ENCODE measurements at places on chromosomes 6 and 20.
A peak's percentile ranks its signal among the peaks of the same experiment; 100 is the strongest.

- no peak for DNase-seq
Measured at GRCh38 chr20:3059489-3059888, 11.9 kb upstream of the OXT start.

DNA sequence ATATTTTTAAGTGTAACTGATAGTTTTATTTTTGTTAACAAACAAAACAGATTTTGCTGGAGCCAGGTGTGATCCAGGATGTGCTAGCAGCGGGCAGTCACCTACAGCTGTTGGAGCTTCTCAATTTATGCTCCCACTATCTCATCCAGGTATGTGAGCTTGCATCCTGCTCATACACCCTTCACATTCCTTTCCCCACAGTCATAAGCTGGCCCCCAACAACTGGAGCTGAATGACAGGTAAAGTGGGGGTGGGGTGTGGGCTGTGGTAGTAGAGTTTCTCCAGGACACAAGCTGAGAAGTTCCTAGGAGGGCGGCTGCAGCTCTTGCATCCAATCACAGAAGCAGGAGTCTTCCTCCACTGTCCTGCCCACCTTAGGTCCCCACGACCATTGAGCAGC, 140.1 kb downstream of the KLHL32 start:
- no peak for DNase-seq

DNA sequence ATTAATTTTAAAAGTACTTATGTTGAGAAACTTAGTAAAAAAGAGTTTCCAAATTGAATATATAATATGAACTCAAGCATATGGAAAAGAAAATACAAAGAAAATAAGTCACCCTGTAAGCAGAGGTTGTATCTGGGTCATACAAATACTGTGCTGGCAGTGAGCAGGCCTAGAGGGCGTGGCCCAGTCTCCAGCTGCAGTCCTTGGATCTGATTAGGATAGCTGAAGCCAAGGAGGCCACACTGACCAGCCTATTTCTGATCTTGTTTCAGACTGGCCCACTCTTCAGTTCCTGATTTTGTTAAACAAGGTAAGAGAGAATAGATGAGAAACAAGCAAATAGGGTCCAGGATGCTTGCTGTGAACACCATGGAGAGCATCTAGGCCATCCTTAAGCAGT, 228.8 kb downstream of the EPM2A start:
- DNase-seq = no peak

GRCh38 chr6:3380344-3381232, 76.3 kb downstream of the SLC22A23 start:
- no peak for DNase-seq

DNA sequence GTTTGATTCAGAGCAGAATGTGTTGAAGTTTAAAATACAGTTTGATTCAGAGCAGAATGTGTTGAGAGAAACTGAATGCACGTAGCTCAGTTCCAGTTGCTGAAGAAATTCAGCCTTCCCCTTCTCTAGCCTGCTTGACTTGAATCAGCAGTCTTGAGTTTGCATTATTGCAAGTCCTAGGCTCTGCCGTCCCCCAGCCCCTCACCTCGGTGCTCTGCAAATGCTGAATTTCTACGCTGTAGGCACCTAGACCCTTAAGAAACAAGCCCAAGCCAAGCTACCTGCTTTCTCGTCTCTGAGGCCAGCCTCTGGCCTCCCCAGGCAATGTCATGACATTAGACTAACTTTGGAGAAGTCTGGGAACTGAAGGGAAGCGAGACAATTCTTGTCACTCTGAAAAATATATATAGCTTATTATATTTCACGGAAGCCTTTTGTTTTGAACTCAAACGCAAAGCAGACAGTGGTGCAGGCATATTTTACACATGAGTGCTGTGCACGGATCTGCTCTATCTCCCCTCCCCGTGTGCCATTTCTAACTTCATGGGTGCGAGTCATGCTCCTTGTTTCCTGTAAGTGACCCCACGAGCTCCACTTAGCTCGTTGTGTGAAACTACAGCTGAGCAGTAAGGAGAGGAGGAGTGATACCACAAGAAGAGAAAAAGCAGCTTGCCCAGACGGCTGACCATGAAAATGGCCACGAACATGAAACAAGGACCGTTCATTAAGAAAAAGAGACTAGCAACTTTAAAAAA, 71.4 kb upstream of the DUSP22 start:
- no peak for DNase-seq

- peak; percentile 29 for DNase-seq
Measured at GRCh38 chr6:7035837-7036249, 71.9 kb upstream of the RREB1 start.

GRCh38 chr6:152118678-152119077, 311.2 kb downstream of the ESR1 start:
- DNase-seq = no peak

- DNase-seq = peak; percentile 71
Measured at GRCh38 chr6:149478631-149479314, 6.0 kb downstream of the ZC3H12D start.

GRCh38 chr20:56223352-56223751, 25.2 kb upstream of the MC3R start:
- no peak for DNase-seq

GRCh38 chr6:13292774-13293173, 35.6 kb downstream of the TBC1D7 start:
- DNase-seq = no peak

DNA sequence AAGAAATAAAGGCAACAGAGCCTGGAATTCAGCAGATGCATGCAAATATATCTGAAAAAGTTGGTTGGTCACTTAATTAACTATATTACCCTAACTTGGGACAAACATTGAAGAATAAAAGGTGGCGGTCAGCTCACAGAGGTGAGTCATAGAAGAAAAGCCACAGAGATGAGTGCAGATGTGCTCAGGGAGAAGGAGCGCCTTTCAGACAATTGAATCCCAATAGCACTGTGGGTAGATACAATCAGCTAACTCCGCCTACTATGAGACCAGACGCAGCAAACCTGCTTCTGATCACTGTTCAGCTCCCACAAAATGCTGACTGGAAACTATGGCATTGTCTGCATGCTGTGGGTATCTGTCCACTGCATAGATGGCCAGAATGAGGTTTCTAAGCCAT, 447.8 kb downstream of the PTPRT start:
- DNase-seq = no peak

DNA sequence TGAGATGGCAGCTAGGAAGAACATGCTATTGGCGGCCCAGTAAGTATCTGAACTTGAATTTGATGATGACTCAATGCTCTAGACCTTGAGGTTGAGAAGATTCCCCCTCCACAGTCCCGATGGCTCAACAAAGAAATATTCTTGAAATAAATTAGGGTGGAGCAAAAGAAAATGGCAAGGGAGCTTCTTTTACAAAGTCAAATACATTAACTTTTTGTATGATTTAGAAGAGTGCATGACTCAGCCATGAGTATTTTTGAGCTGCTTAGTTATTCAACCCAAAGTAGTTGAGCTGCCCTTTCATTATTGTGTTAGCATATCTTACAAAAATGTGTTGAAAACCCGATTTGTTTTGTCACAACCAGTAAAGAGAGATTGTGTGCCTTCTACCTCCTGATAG, 7.6 kb downstream of the TFAP2C start:
- no peak for DNase-seq

DNA sequence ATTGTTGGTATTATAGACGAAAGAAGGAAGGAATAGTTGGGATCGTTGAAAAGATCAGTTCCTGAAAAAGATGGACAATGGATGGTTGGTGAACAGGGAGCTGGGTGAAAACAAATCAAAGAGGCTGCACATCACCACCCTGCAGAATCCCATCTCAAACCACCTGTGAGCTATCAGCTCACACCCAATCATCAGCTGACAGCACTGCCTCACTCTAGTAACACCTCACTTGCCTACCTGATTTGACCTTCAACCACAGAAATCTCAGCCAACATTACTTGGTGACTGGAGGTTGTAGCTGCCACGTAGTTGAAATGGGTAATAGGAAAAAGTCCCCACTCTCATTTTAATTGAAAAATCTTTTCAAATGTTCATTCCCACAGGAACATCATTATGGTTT, 101.8 kb upstream of the DST start:
- DNase-seq = no peak

DNA sequence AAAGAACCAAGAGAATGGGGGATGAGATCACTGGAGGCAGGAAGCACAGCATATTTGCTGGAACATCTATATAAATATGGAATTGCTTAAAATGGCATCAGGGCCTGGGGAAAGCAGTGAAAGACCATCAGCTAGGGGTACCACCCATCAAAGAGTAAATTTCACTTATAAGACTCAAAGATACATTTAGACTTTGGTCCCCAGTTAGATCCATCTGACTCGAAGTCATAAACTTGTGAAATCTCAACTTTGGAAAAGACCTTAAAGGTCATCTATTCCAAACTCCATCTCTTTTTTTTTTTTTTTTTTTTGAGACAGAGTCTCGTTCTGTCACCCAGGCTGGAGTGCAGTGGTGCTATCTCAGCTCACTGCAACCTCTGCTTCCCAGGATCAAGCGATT, 109.8 kb downstream of the UNC5CL start:
- DNase-seq = no peak

DNA sequence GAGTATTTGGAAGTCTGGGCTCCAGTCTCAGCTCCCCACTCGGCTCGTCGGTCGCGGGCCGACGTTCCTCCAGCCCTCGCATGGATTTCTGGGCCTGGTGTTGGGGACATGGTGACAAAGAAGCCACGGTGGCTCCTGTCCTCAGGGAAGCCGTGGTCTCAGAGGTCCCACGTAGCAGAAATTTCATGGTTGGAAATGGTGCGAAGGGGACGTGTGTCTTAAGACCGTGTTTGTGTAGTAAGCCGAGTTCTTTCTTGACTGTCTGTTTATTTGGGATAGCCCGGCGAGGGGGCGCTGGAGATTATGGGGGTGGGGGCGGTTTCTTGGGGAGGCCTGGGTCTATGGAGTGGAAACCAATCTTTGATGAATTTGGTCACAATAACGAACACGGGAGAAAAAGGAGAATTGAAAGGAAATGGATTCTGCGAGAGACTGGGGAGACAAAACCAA, 23.5 kb upstream of the MAP3K7 start:
- DNase-seq = peak; percentile 34

GRCh38 chr20:1861347-1861976, 33.7 kb upstream of the SIRPA start:
- no peak for DNase-seq

DNA sequence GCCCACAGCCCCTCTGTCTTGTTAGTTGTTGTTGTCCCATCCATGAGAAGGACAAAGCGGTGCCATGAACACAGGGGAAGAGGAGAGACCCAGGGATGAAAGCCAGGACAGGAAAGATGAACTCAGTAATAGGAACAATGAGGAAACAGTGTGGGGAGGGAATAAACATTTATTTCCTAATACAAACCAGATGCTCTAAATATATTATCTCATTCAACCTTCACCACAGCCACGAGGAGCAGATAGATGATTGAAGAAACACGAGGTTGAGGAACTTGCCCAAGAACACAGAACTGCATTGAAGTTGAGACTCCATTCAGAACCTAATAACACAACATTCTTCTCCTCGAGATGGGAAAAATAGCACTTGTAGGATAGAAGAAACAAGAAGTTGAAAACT, 53.0 kb upstream of the AIG1 start:
- no peak for DNase-seq

- no peak for DNase-seq
Measured at GRCh38 chr6:149500096-149500495, 15.3 kb upstream of the ZC3H12D start.

DNA sequence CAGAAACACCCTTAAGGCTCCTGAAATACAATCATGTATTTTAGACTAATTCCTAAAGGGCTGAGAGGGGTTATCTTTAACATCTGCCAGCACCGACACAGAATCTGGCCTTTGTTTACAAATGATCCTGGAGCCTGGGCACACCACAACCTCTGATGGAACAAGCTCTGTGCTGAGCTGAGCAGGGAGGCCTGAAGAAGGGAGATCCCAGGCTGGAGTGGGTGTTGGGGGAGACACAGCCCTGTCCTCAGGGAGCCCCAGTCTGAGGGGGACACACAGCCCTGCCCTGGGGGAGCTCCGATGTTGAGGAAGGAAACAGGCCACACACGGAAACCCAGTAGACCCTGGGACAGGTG, 130.5 kb downstream of the VEGFA start:
- DNase-seq = peak; percentile 53

- no peak for DNase-seq
Measured at GRCh38 chr6:149936743-149937142, 5.1 kb upstream of the ULBP2 start.

DNA sequence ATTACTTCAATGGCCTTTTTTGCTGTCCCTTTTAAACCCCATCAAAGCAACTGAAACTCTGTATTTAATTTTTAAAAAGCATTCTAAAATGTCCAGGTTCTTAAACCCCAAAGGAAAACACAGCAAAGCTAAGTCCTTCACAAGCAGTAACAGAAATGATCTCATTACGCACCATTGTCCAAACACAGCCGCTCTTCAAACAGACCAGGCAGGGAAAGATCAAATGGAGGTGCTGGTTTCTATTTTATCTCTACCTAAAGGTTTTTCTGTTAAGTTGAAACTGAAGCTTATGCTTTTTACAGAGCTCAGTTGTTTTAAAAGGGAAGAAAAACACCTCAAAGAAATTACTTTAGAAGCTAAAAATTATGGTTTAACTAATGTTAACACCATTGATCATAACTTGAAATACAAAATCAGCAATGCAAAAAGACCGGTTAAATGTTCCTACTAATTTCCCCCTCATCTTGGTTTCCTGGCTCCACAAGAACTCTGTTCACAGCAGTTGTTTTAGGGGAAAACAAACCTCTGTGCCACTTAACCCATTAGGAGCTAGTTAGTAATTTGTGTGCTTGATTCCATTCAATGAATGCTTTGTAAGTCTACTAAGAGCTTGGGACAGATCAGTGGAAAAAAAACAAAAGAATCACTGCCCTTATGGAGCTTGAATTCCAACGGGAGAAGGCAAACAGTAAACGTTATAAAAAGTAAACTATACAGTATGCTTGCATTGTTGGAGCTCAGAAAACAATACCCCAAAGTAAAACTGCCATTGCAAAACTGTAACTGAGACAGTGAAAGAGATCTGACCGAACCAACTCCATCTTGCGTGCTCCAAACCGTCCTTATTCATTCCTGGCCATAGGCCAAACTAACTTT, 87.4 kb downstream of the CD24 start:
- no peak for DNase-seq

DNA sequence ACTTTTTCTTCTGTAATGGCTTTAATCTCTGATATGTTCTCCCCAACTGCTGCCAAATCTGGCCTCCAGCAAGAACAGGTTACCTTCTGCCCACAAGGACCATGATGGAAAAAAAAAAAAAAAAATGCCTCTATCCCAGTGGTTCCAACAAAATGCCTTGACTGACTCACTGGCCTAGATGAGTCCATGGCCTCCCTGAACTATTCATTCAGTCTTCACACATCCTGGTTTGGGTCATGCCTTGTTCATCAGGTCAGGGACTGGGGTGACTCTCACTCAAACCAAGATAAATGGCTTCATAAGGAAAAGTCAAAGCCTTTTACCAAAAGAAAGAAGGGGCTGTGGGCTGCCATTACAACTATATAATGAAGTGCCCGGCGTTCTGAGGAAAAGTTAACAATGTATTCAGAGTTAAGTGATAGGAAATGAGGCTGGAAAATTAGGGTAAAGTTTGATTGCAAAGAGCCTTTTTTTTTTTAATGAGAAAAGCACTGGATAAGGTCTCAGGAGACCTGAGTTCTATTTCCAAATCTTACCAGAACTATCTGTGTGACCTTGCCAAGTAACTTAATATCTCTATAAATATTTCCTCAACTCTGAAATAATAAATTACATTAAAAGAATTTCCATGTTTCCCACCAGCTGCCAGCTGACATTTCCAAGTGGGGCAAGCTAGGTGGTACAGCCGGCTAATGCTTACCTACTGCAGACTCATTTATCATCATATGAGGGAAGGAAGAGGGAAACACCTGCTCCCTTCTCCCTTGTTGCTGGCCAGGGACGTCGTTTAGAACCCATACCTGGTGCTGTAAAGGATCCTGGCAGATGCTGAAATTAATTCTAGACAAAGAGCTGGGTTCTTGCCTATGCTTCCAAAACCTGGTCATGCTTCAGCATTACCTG, 380.0 kb upstream of the MARCKS start:
- peak; percentile 92 for DNase-seq
